Fibroblast of lung (primary cell): ENCODE measurements at places on chromosomes 11 and 22. TPM values are rescaled to one million over a fixed set of nuclear protein-coding genes. Genes with fewer than 3 reads are reported as not detected.

ALDH3B2 gene
- not detected in 2 replicates for total RNA-seq

MYEOV gene
- total RNA-seq, result 1.2 TPM in 1 of 2 replicates, not detected in the other

OLFML1 gene
- 20.0 and 22.8 TPM in 2 replicates for total RNA-seq

CCDC188 gene
- total RNA-seq, result 0.33 TPM in 1 of 2 replicates, not detected in the other

SCGB2A2 gene
- total RNA-seq, result not detected in 2 replicates

UPK3A gene
- total RNA-seq, result not detected in 2 replicates
